H1 (cell line): ENCODE measurements at places on chromosomes 2 and 18. TPM values are rescaled to one million over a fixed set of nuclear protein-coding genes. Genes with fewer than 3 reads are reported as not detected.

C1GALT1C1L gene
- not detected in 2 replicates for total RNA-seq

GRB14 gene
- total RNA-seq = 11.6 and 13.5 TPM in 2 replicates

HOXD1 gene
- not detected in 2 replicates for total RNA-seq

DNA sequence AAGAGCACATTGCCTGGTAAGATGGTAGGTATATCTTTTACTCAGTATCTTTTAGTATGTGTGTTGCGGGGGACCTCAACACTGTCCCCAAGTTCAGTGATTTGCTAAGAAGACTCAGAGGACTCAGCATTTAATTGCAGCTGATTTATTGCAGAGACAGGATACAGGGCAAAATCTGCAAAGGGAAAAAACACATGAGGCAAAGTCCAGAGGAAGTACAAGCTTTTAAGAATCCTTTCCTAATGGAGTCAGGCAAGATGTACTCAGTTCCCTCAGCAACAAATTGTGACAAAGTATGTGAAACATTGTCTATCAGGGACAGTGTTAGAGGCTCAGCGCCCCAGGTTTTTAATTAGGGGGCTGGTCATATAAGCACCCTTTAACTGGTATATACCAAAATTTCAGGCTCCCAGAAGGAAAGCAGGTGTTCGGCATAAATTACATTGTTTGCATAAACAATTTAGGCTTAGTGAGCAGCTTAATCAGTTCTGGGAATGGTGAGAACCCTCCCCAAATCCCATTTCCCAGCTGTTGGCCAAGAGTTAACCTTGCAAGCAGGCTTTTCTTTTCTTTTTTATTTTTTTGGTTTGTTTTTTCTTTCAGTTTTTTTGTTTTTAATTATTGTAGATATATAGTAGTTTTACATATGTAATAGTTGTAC, 41.7 kb downstream of the RAB3GAP1 start:
- no peak overlapping the region for H3K4me3 ChIP-seq
- no peaks in the 10 kb centered on the region for H3K27me3 ChIP-seq
- H3K4me1 ChIP-seq = no peaks in the 10 kb centered on the region
- no peak overlapping the region for H3K27ac ChIP-seq
- DNase-seq = no peak
- H3K36me3 ChIP-seq = no peaks in the 10 kb centered on the region

DNA sequence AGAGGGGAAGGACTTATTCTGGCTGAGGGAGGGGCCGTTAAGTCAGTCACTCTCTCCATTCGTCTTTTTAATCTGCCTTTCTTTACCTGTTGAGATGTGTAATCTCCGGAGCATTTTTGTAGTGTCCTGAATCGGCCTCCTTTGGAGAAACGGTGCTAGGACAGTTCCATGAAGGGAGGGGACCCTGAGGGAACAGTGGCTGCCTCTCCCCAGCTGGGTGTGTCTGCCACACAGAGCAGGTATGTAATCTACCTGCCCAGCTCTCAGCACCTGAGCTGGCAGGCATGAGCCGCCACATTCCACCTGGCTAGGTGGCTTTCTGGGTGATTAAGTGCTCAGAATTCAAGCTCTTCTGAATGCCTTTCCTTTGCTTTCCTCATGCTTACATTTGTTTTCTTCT, 131.2 kb downstream of the WDSUB1 start:
- no peak overlapping the region for H3K4me3 ChIP-seq
- peaks cover 2% of the 10 kb centered on the region for H3K4me1 ChIP-seq
- H3K27ac ChIP-seq = no peak overlapping the region
- no peak for DNase-seq

DNA sequence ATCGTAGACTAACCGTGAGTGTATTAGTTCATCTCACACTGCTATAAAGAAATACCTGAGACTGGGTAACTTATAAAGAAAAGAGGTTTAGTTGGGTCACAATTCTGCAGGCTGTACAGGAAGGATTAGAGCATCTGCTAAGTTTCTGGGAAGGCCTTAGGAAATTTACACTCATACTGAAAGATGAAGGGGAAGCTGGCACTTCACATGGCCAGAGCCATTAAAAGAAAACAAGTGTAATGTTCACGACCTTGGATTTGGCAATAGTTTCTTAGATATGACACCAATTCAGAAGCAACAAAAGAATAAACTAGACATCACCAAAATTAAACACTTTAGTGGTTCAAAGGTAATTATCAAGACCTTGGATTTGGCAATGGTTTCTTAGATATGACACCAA, 23.8 kb downstream of the ABCB11 start:
- no peaks in the 10 kb centered on the region for H3K27me3 ChIP-seq
- H3K27ac ChIP-seq = no peak overlapping the region
- no peak overlapping the region for H3K4me3 ChIP-seq

GRCh38 chr2:54586062-54586461, 129.9 kb downstream of the SPTBN1 start:
- no peaks in the 10 kb centered on the region for H3K36me3 ChIP-seq
- no peak overlapping the region for H3K27ac ChIP-seq
- H3K27me3 ChIP-seq = no peaks in the 10 kb centered on the region
- H3K4me1 ChIP-seq = peaks cover 12% of the 10 kb centered on the region
- no peak for DNase-seq

DNA sequence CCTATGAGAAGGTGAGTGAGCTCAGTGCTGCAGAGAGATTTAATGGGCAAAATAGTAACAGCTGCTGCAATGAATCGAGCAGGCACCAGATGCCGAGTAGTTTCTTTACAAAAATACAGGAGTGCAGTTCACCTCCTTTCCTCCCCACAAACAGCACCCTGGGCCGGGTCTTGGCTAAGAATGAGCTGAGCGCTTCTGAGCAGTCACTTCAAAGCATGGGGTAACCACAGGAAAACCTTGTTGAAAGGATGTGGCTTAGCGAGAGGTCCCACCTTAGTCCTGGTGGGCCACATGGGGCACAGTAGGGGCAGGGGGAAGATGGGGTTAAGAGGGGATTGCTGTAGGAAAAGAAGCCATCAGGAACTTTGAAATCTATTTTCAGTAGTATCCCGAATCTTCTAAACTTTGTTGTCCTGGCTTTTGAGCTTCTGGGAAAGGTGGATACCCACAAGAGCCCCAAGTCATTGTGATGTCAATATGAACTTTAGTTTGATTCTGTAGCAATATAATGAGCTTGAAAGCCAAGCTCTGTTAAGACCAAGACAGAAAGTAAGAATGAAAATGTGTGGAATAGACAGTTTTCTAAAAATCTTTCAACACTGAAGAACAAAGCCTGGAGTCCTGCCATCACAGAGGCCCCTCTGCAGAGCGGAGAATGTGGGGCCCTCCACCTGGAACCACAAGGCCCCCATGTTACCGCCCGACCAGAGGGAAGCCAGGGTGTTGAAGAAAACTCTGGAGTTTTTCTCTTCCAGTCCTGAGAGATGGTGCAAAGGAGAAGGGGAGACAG, 101.0 kb upstream of the ZNF236 start:
- H3K36me3 ChIP-seq = no peaks in the 10 kb centered on the region
- H3K27ac ChIP-seq = no peak overlapping the region
- H3K4me3 ChIP-seq = no peak overlapping the region
- no peaks in the 10 kb centered on the region for H3K27me3 ChIP-seq
- no peak for DNase-seq
- H3K4me1 ChIP-seq = no peaks in the 10 kb centered on the region

DNA sequence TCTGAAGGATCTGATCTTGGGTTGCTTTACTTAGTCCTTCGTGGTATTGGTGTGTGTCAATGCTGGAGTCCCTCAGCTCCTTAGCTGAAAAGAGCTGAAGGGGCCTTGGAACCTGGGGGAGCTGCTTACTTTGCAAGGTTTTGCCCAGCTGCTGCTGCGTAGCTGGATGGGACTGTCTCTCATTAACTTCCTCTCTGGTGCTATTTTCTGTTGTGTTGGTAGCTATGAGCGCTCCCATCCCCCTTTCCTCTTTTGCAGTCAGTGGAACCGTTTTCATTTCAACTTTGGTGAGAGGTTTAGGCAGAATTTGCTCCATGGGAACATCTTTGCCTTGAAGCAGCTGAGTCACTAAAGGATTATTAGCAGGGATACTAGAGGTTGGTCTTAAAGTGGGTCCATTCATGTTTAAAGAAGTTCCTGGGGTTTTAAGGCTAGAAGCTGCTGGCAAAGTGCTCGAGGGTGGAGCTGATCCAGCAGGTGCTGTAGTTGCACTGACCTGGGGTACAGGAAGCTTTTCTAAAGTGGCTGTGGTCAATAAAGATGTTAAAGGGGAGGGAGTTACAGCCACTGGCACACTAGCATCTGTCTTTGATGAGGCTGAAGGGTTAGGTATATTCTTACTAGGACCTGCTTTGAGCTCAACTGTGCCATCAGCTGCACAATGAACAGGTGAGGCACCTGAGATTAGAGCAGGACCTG, 69.9 kb upstream of the DTNB start:
- H3K27ac ChIP-seq = no peak overlapping the region
- peaks cover 11% of the 10 kb centered on the region for H3K4me1 ChIP-seq
- no peaks in the 10 kb centered on the region for H3K27me3 ChIP-seq
- H3K36me3 ChIP-seq = peaks cover 8% of the 10 kb centered on the region
- no peak overlapping the region for H3K4me3 ChIP-seq
